CD8-positive, alpha-beta T cell (primary cell): ENCODE measurements at places on chromosomes 1 and 21.

DNA sequence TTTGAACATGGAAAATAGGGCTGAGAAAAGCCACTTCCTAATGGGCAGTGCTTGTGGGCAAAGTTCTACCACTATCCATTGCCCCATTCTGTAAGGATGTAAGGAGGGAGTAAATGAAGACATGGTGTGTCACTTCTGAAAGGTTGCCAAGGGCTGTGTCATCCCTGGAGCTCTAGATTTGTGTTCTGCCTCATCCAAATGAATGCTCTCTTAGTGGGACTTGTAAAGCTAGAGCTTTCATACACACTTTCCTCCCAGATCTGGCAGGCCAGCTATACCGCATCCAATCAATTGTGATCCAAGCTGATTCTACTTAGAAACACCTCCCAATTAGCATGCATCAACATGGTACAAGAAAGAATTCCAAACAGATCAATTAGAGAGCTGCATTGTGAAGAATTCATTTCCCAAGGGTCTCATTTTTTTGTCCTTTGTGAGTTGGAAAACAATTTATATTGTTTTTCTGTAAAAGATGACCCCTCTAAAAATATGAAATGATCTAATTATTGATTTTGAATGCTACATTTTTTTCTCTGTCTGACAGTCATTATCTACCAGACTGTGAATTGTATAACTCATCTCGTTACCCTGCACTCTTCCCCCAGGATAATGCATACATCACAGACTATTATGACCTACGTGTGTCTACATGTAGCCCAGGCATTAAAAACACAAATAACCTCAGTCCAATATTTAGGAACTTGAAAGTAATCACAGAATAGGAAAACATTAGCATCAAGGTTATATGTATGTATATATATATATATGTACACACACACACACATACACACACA is 117.1 kb upstream of the DUSP10 start:
- DNase-seq = no peak

GRCh38 chr1:26945728-26946127 is 14.5 kb downstream of the KDF1 start:
- DNase-seq = no peak

DNA sequence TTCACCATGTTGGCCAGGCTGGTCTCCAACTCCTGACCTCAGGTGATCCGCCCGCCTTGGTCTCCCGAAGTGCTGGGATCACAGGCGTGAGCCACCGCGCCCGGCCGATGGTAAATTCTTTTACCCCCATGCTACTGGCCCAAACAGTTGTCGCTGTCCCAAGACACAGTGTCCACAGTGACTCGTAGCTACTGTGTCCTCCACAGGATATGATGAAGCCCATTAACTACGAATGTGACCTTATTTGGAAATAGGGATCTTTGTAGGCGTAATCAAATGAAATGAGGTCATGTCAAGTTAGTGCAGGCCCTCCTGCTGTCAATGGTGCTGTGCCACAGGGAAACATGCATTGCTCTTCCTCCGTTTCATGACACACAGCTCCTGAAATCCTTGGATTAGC is 8.5 kb downstream of the FNDC10 start:
- DNase-seq = no peak

DNA sequence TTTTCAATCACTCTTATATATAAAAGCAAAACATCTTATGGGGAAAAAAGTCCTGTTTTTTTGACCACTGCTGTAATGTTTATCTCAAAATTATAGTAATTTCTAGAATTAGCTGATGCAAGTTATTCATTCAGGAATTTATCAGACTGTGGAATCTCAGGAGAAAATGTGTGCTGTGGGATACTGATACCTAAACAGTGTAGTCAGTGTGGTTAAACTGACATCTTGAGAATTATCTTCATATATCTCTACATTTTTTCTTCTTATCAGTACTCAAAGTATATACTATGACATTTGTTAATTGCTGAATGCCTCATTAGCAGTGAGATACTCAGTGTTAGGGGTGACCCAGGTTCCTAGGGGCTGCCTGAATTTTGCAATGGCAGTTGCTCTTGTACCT is 839.3 kb downstream of the KCNT2 start:
- DNase-seq = no peak

GRCh38 chr1:244865028-244865371 is 657 bp upstream of the HNRNPU start:
- DNase-seq = no peak

DNA sequence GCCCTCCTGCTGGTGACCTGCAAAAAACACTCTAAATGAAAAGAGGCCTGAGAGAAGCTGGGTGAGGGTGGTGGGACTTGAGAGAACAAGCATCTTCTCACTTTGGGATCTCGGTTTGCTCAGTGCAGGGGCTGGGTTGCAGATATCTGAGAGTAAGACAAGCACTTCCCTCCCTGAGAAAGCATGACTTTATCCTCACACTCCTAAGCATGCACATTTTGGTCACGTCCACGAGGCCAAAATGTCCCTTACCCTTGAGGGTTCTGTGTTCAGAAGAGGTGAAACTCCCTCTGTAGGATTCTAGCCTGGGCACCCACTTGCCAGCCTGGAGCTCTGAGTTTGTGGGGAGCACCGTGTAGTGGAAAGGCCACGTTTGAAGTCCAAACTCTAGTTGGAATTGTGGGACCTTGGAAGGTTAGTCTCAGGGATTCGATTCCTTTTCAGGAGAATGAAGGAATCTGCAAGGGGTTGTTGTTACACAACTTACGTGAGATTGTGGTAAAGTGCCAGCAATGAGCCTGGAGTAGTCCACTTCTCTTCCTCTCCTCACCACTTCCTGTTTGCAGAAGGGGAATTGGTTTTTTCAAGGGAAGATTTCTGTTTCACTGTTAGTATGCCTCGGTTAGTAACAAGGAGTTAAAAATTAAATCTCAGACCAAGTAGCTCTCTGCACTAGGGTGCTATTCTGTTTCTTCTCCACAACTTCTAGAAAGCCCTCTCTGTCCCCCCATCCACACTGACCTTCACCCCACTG is 3.0 kb downstream of the FCAMR start:
- no peak for DNase-seq

DNA sequence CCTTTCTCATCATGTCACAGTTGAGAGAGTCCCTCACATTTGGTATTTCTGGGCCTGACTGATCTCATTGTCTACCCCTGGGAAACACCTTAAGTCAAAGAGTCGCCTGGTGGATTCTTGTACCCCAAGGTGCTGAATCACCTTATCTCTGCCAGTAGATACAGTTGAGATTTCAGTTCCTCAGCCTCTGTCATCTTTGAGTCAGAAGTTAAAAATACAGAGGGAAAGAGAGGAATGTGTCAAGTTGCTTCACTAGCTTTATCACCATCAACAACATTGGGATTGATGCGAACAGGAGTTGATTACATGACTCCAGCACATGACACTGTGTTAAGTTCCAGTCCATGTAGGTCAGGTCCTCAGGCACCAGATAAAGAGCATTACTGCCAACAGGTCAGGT is 513.0 kb downstream of the NUF2 start:
- no peak for DNase-seq

DNA sequence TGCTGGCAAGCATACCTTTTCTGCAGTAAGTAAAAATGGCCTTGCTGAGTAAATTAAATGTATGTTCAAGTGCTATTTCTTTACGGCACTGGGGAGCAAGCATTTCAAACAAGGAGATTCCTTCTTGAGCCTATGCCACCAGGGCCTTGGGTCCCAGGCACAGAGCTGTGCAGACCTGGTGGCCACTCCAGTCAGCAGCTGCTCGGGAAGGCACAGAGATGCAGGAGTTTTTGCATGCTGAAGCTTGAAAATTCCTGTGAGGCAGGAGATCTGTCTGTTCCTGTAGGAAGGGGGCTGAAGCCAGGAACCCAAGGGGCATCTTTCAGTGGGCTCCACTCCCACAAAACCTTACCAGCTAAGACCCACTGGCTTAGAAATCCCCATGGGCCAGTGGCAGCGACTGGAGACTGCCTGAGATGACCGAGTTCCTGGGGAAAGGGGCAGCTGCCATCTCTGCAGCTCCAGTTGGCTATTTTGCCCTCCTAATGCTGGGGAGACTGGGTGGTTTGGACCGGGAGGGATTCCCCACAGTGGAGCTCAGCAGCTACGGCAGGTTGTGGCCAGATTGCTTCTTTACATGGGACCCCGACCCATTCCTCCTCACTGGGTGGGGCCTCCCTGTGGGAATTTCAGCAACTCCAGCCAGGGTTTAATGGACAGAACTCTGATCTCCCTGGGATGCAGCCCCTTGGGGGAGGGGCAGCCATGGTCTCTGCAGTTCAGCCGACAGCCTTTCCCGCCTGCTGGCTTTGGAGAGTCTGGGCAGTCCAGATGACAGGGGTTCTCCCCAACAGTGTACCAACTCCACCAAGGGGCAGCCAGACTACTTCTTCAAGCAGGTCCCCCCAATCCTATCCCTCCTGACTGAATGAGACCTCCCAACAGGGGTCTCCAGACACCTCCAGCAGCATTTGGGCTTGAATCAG is 8.4 kb upstream of the PGBD2 start:
- DNase-seq = no peak

DNA sequence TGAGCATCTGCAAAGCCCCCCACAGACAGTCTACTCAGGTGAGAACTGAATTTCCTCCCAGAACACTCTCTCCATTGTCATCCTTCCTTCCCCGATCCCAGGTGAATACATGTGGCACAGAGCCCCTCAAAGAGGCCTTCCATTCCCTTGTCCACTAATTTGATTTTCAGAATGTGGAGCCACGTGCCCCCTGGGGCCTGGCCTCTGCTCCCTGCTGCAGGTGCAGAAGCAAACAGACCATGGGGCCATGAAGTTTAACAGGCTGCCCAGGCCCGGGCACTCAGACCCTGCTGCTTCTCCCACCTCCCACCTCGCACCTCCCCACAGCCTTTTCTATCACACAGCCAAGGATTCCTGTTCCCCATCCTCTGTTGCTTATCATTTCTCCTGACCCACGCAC is 243.8 kb upstream of the RAB4A start:
- DNase-seq = no peak

DNA sequence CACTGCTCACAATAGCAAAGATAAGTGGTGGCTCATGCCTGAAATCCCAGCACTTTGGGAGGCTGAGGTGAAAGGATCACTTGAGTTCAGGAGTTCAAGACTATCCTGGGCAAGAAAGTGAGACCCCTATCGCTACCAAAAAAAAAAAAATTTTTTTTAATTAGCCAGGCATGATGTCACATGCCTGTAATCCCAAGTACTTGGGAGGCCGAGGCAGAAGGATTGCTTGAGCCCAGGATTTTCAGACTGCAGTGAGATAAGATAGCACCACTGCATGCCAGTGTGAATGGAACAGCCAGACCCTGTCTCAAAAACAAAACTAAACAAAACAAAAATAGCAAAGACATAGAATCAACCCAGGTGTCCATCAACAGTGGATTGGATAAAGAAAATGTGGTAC is 50.6 kb downstream of the HSF2BP start:
- DNase-seq = no peak

- no peak for DNase-seq
Measured at GRCh38 chr1:109432336-109432735, 6.1 kb upstream of the PSMA5 start.

GRCh38 chr1:30284226-30284625 is 439.2 kb downstream of the MATN1 start:
- no peak for DNase-seq

- no peak for DNase-seq
Measured at GRCh38 chr21:31898933-31899630, 26.3 kb downstream of the HUNK start.

- no peak for DNase-seq
Measured at GRCh38 chr1:214520544-214521165, 30.7 kb downstream of the PTPN14 start.

- no peak for DNase-seq
Measured at GRCh38 chr1:88985692-88986091, 6.7 kb downstream of the KYAT3 start.

- no peak for DNase-seq
Measured at GRCh38 chr1:183385340-183386144, 32.6 kb downstream of the NMNAT2 start.

DNA sequence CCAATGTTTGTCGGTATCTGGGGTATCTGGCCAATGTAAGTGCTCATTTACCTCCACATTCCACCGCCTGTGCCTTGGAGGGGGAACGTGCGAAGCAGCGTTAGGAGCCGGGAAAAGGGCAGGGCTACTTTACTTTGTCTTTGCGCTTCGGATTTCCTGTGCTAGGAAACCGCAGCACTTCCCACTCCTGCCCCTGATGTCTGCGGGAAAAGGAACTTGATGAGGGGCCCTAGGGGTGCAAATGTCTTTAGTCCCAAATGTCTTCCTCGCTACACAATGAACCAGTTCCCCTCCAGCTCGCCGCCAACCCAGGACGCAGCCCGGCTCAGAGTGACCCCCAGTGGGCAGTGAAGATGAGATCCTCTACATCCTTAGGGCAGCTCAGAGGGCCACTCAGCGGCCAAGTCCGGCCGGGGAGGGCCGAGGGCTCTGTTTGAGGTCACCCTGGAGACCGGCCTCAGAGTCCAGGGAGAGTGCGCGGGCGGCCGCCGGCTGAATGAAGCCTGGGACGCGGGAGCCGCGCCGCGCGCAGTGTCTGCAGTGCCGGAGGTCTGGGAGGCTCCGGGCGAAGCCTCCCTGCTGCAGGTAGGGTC is at the start of gene DYNLT5:
DYNLT5 (plus strand) TSS at position 460 of the 593 bp plus-strand sequence. CDS start 2,200 bp downstream, outside the sequence.
- no peak for DNase-seq

DNA sequence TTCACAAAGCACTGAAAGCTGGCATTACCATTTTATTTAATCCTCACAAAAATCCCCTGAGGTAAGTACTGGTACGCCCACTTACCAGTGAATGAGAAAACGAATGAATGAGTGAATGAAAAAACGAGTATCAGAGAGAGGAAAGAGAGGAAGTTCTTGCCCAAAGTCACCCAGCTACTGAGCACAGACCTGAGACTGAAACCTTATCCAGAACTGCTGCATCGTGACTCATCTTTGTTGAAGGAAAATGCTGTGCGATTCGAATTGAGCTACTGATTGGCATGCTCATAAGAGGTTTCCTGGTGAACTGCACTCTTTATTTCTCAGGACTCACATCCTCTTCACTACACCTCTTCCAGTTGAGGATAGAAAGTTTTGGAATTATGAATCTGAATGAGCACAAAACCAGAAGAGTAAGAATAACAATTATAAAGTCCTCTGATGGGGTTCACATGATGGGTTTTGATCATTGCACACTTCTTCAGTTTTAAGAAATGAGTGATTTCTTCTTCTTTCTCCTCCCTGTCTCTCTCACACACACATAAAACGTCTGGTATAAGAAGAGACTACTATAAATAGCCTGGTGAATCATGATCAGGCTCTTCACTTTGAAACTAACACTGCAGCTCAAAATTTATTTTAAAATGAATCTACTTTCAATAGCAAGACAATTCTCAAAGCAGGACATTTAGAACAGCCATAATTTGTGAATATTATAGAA is 32.1 kb downstream of the IL12RB2 start:
- no peak for DNase-seq

DNA sequence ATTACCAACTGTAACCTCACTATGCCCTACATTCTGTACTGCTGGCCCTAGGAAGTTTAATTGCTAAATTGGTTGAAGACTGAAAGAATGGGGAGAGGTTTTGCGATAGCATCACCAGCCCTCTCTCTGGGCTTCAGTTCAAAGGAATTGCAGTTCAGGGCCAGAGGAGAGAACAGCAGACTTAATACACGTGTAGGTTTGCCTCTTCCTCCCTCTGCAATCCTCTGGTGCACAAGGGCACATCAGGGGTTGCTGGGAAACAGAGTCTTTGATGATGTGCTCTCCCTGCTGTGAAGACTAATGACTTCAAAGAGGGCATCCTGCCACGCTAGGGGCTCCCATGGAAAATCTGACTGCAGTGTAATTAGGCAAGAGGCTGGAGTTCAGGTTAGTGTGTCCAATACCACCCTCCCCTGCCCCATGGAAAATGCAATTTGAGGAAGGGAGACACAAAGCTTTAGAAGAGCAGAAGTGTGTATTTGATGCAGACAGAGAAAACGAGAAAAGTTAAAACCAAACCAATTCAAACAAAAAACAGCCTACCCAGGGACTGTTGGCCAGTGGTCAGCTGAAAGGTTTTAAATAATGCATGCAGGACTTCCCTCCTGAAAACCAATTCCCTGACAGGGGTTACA is 167.9 kb downstream of the ASTN1 start:
- DNase-seq = no peak
